ENCODE measurements at places on chromosomes 3 and 15. TPM values are rescaled to one million over a fixed set of nuclear protein-coding genes. Genes with fewer than 3 reads are reported as not detected.

GRCh38 chr15:84103345-84103744 lies 132.2 kb upstream of the GOLGA6L4 start:
- no peaks in the 10 kb centered on the region for H3K27me3 ChIP-seq
- DNase-seq = no peak
- no peaks in the 10 kb centered on the region for H3K36me3 ChIP-seq
- H3K4me1 ChIP-seq = no peaks in the 10 kb centered on the region
- no peak overlapping the region for H3K27ac ChIP-seq

DNA sequence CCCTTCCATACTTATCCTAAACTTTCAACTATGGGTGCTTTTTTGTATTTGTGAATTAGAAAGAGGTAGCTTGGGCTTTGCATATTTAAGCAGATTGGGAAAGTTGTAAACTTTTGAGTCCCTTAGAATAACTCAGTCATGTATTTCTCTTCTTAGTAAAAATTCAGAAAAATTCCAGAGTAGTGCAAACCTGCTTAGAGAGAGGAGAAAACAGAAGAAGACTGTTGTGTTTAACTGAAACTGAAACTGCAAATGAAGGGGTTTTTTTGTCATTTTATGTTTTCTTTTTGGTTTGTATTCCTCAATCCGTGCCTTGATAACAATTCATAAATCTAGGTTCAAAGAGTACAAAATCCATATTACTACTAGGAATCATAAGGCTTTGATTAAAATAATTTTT lies 31.3 kb downstream of the CD200 start:
- no peak overlapping the region for H3K4me3 ChIP-seq
- no peak for DNase-seq
- H3K27ac ChIP-seq = no peak overlapping the region
- peaks cover 3% of the 10 kb centered on the region for H3K4me1 ChIP-seq
- H3K27me3 ChIP-seq = no peaks in the 10 kb centered on the region

Gene POLG
- 139 TPM for total RNA-seq

Gene ANKUB1
- total RNA-seq = not detected

DNA sequence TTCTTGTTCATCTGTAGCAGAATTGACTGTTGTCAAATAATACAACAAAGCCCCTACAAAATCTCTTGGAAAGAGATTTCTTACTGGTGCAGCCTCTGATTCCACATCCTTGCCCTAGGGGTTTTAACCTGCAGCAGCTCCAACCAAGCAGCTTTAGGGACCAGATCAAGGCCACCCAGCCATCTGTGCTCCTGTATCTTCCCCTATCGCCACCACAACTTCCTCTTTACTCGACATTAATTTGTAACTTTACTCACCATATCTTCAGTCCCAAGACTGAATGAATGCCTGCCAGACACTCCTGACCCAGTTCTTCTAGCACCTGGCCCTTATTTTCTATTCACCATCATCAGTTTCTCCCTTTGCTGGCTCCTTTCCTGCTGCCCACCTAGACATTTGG lies 156.6 kb upstream of the IL12A start:
- H3K27me3 ChIP-seq = no peaks in the 10 kb centered on the region
- no peaks in the 10 kb centered on the region for H3K36me3 ChIP-seq
- H3K27ac ChIP-seq = no peak overlapping the region
- H3K4me3 ChIP-seq = no peak overlapping the region
- H3K4me1 ChIP-seq = no peaks in the 10 kb centered on the region
